ENCODE measurements at places on chromosomes 3 and 15.
A peak's percentile ranks its signal among the peaks of the same experiment; 100 is the strongest.

GRCh38 chr3:151630938-151631441 is 102.7 kb upstream of the AADACL2 start:
- DNase-seq = no peak

- DNase-seq = no peak
These were observed 238.0 kb upstream of the LRIG1 start for GRCh38 chr3:66738625-66739365.

DNA sequence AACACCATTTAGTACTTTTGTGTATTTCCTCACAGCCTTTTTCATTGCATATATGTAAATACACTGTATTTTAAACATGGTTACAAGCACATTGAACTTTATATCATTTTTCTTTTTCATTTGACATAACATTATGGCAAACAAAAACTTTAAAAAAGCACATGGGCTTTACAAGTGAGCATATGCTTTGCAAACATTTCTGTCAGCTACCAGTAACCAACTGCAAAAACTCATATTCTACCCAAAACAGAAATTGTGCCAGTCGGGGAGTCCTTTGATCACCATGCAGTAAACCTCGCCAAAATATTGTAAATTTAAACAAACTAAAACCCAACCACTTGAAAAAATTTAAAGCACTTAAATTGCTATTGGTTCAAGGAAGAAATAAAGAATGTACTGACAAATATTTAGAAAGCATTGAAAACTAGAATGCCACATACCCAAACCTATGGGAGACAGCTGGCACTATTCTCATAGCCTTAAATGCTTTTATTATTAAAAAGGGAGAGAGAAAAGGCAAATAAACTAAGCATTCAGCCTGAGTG is 24.4 kb downstream of the ZNF710 start:
- DNase-seq = no peak

GRCh38 chr15:65413760-65414144 is 9.0 kb downstream of the IGDCC4 start:
- DNase-seq = no peak

DNA sequence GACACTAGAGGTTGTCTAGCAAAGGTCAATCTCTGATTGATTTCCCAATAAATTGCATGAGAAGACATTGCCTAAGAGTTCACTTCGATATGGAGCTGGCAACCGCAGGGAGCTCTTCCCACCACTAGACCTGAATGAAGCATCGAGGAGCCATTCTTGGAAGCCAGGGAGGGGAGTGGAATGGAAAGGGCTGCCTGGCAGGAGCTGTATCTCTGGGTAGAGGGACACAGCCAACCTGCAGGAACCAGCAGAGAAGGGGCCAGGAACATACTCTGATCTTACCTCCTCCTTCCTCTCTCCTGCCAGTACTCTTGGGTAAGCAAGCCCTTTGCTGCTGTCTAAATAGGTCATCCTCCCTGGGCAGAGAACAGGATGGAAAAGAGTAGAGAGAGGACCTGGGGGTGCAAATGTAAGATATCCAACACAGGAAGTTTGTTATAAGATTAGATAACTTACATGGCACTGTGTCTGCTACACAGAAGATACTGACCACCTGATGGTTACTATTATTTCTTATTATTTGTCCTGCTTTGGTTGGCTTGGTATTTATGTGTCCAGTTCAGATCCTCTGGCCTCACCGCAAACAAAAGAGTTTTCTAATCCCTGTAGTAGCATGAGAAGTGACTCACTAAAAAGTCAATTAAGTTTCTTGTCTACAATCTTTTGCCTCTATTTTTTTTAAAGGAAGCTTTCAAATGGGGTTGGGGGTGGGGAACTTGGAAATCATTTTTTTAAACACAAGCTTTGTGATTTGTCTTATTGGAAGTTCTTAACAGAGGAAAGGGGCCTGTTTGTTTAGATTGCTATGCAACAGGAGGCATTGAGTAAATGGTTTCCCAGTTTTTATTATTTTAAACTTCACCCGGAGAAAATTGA is 156.7 kb upstream of the TSC22D2 start:
- DNase-seq = no peak

DNA sequence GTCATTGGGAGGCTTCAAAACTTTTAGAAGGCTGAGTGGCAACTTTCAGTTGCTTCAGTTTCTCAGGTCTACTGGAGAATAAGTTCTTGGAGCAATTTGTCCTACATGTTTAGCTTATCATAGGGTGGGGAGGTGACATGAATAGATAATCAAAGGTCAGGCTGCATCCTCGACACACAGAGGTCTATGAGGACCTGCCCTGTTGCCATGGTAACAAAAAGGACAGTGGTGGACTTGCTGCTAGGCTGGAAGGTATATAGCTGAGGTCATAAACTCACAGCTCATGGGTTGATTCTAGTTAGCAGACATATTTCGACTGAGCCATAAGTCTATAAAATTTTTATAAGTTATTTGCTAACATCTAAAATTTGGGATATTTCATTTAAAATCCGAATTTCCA is 267.0 kb downstream of the THRB start:
- DNase-seq = no peak

DNA sequence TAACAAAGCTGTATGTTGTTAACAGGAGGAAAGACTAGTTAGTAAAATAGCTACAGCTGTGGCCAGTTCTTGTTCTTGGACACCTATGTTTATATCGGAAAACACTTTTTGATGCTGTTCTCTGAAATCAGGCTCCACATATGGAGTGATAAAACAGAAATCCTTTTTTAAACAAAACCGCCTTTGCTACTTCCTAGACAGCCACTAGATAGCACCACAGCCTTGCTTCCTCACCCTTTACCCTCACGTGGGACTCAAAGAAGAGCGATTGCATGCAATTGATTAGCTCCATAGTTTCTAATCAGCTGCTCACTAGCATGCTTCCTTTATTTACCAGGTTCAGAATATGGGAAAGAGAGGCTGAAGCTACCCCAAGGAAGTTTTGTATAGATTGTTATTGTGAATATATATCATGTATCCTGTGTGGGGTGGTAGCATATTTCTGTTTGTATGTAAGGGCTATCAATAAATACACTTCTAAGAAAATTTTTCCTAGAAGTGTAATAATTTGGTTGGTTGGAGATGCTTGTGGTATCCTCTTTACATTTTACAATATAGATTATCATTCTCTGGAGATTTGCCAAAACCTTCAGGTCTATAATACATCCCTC is 4.3 kb upstream of the MTFMT start:
- DNase-seq = peak; percentile 12
